ENCODE measurements at places on chromosomes 7 and 10.

- no peak for DNase-seq
Measured at GRCh38 chr7:16129431-16130110, 291.8 kb downstream of the CRPPA start.

DNA sequence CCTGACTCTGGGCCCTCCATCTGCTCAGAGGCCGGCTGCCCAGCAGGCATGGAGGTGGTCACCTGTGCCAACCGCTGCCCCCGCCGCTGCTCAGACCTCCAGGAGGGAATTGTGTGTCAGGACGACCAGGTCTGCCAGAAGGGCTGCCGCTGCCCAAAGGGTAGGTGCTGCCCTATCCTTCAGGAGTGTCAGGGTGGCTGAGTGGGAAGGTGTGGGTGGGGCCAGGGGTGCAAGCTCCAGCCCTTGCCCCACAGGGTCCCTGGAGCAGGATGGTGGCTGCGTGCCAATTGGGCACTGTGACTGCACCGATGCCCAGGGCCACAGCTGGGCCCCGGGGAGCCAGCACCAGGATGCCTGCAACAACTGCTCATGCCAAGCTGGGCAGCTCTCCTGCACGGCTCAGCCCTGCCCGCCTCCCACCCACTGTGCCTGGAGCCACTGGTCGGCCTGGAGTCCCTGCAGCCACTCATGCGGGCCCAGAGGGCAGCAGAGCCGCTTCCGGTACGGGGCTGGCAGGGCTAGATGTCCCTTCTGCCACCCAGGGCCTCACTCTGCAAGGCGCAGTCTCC lies 17.5 kb upstream of the ZNF862 start:
- DNase-seq = no peak

DNA sequence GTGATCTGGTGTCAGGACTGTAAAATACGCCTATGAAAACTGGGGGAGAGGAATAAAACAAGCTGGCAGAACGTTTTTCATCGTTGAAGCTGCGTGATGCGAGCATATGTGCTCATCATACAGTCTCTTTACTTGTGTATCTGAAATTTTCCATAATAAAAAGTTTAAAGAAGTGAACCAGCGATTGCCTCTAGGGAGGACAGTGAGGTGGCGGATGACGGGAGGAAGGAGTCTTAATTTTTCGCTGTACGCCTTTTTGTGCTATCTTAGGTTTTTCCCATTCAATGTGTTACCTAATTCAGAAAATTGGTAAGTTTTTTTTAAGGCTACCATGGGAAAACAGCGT lies 891 bp upstream of the WAPL start:
- no peak for DNase-seq

DNA sequence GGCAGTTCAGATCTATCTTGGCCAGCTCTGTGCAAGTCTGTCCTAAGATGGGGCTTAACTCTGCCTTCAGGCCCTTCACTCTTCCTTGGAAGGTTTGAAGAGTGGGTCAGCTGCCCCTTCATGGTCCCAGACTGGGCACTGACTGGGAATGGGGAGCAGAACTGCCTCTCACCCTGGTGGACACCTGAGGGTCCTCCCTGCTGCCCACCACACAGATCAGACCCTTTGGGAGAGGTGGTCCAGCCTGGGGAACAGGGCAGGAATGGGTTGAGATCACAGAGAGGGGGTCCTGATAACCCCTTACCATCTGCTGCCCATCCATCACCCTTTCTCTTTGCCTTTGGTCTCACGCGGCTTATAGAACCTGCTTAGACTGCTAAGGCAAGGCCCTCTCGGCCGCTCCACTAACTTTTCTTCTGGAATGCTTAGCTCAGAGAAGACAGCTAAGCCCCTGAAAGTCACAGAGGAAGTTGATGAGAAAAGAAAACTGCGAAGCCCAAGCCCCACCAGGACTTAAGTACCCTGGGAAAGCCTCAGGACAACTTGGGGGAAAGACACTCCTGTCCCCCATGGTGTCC lies 402 bp upstream of the CDHR1 start:
- no peak for DNase-seq

DNA sequence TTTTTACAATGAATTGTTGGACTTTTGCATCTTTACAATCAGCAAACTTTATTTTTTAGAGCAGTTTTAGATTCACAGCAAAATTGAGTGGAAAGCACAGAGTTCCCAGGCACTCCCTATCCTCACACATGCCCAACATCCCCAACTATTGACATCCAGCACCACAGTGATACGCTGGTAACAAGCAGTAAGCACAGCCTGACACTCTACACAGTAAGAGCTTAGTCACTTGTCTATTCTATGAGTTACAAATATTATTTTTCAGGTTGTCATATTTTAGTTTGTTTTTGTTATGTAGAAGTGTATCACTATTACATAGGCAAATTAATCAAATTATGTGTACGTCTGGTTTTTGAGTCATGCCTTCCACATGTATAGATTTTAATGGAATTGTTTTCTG lies 27.0 kb upstream of the GIMAP7 start:
- DNase-seq = no peak

- no peak for DNase-seq
Measured at GRCh38 chr10:116629340-116629739, 8.6 kb downstream of the PNLIPRP2 start.

GRCh38 chr10:62243647-62243997 lies 25.0 kb downstream of the RTKN2 start:
- DNase-seq = no peak

GRCh38 chr7:129354428-129355157 lies 79.6 kb upstream of the STRIP2 start:
- no peak for DNase-seq

DNA sequence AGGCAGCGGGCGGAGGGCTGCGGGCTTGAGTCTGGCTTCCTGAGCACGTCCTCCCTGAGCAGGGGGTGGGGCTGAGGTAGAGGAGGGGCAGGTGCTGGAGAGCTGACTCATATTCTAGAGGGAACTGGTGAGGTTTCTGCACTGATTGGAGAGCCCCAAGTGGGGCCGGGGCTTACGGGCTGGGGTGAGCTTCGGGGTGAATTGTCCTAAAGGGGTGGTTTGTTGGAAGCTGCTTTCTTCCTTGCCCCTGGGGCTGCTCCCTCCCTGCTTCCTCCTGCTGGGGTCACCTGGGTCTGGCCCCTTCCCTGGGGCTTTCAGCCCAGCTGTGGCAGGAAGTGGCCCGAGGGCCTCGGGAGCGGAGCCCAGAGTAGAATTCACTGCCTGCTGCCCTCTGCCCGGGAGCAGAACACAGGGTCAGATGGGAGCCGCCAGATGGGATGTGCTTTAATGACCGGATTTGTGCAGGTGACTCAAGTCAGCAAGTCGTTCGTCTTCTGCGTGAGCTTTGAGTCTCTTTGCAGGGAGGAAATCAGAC lies 48.6 kb downstream of the FAM20C start:
- no peak for DNase-seq
